NCI-H460 (cell line): ENCODE measurements at places on chromosomes 2 and 18.

DNA sequence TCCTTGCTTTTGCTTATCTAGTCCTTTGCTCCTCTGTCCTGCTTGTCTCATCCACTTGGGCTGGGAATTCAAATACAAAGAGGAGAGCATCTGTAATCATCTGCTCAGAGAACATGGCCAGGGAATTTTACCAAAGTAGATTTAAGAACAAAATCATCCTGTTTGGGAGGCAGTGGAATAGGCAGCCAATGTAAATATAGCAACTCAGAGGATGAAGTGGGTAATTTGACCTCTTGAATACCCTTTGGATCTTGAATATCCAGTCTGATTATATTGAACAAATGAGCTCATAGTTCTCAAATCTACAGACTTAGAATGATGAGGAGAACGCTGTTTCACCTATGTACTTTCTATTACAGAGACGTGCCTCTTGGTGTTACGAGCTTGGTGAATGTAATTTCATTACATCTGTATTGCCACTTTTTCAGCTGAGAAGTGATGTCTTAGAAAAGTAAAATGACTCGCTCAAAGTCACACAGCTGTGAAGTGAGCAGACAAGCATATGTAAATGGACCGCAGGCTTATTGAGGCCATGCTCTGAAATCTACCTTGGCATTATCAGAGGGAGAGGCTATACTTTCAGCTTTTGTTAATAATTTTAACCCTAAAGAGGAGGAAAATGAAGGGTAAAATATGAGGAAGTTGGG lies 266.3 kb downstream of the MTX2 start:
- no peak for DNase-seq

DNA sequence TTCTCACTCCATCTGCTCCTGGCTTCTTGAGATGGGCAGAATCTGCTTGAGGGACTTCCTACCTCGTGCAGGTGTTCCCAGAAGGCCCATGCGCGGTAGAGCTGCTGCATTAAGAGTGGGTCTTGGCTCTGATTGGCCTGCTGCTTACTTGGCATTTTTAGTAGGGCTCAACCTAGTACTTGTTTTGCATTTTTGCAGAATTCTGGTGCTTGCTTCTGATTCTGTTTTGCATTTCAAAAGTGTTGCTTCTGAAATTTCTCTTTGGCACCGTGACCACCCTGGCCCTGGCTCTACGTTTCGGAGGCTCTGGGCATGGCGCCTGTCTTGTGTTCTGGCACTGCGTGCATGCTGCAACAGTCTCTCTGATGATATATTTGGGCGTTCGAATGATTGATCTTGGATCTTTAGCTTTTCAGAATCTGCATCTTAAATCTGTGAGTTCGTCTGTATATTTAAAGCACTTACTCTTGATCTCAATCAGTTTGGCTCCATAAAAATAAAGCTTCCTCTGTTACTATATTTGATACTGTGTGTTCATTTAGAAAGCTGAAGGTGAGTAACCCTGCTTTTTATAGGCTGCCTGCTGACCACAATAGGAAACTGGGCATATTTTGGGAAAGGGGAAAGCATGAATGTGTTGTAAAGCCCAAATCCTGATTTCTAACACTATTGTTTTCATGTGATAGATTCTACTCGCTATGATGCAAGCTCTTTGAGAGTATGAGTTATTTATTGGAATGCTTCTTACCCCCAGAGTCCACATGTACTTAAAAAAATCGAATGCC lies 22.2 kb downstream of the EFR3B start:
- DNase-seq = no peak

GRCh38 chr2:84958135-84959059 lies 12.6 kb upstream of the KCMF1 start:
- DNase-seq = peak; percentile 67

DNA sequence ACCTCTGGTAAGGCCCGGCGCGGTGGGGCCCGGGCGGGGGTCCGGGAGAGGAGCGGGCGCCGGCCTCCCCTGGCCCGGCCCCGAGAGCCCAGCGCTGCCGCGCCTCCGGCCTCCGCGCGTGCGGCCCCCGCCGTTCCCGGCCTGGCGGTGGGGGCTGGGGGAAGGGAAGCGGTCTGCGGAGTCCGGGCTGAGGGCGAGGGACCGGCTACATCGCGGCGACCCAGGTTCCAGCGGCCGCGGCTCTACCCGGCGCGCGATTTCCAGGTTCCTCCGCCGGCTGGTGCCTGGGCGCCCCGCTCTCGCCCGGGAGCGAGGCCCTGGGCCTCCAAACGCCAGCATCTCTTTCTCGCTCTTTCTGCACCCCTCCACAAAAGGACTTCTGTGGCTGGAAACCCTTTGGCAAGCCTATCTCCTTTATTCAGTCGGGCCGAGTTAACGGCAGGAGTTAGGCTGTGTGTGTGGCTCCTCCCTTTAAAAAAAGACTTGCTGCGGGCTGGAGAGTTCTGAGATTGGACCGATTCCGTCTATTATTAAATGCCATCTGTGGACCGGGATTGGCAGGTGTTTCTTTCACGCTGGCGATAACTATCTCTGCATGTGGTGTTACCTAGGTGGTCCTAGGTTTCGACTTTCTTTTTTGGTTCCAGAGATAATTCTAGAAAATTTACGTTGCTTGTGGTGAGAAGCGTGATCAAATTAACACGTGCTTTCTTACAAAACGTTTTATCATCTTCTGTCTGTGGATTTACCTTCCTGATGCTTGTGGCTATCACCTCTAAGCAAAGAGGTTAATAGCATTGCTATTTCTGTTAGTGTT lies 592 bp downstream of the ME2 start:
- no peak for DNase-seq

DNA sequence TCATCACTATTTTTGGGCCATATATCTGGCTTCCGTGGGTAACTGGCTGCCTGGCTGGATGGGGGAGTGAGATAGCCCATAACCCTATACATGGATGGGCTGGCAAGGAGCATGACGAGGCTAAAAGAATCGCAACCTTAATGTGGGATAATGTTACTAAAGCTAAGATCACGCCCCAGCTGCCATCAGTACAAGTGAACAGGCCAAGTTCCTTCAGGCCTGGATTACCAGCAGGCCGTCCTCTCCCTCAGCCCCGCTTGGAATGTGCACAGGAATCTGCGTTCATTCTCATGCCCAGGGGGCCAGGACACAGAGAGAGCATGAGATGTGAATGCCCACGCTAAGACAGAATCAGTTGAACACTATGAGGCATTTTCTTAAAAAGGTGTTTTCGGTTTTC lies 34.7 kb downstream of the RMC1 start:
- DNase-seq = no peak

DNA sequence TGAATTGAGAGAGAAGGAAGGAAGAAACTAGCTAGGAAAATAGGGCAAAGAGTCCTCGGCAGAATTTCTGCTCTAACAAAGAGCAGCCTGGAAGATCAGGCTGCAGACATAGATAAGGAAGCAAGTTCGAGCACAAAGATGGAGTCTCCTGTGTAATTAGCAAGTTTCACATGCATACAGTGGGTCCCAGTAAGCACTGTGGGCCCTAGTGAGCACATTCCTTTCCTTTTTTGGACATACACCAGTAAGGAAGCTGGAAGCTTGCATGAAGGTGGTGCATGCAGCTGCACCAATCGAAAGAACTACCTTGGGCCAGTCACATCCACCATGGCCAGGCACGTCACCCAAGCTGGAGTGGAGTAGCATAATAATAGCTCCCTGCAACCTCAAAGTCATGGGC lies 109.7 kb downstream of the NOL4 start:
- DNase-seq = no peak

DNA sequence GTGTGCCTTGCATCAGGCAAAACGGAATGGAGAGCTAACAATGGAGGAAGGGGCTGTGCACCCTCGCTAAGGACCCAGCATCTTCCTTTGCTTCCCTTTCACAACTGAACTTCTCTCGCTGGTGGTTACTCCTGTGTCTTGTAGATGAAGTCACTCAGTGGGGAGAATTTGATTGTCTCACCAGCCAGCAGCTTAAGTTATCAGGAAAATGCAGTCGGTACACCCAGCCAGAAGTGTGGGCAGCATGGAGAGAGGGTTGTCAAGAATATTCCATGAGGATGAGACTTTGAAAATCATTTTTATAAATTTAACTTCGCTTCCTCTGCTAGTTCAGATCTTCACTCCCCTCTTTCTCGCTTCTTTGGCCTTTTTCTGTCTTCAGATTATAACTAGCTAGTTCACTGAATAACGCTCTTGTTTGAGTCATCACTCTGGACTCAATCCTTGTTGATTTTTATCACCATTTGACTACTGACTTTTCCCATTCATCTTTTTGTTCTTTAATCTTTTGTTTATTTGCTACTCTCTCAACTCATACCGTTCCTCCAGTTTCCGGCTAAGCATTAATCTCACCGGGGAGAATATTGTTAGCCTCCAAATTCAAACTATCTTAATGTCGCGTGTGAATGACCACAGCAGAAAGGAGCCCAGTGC lies 221.7 kb downstream of the CD226 start:
- DNase-seq = no peak

GRCh38 chr2:56811401-56811800 lies 627.6 kb downstream of the CCDC85A start:
- DNase-seq = no peak

GRCh38 chr2:16141641-16141921 lies 201.2 kb downstream of the MYCN start:
- no peak for DNase-seq

GRCh38 chr2:144886862-144887261 lies 366.9 kb upstream of the ZEB2 start:
- DNase-seq = no peak

DNA sequence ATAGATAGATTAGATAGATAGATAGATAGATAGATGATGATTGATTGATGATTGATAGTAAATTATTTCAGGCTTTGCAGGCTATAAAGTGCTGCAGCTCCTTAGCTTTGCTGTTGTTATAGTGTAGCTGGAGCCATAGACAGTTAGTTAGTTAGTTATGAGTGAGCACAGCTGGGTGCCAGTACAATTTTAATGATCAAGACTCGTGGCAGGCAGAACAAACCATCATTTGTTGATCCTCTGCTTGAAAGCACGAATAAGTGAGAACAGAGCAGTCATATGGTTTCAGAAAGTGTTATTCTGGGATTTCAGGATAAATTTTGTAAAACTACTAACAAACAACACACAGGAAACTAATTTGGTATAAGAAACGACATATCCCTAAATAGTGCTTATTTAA lies 53.9 kb downstream of the THOC1 start:
- DNase-seq = no peak

- no peak for DNase-seq
Measured at GRCh38 chr2:20494241-20494640, 47.4 kb downstream of the RHOB start.

DNA sequence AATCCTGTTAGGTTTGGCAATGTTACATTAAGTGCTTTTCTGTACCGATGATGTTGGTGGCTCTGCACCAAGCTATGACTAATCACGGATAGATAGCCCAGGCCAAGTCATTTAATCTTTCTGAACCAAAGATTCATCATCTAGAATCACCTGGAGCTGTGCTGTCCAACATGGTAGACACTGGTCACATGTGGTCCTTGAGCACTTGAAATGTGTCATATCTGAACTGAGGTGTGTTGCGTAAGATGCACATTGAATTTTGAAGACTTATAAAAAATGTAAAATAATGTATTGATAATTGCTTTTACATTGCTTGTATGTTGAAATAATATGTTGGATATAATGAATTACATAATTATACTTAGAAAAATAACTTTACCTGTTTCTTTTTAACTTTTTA lies 39.8 kb upstream of the NXPH2 start:
- DNase-seq = no peak

DNA sequence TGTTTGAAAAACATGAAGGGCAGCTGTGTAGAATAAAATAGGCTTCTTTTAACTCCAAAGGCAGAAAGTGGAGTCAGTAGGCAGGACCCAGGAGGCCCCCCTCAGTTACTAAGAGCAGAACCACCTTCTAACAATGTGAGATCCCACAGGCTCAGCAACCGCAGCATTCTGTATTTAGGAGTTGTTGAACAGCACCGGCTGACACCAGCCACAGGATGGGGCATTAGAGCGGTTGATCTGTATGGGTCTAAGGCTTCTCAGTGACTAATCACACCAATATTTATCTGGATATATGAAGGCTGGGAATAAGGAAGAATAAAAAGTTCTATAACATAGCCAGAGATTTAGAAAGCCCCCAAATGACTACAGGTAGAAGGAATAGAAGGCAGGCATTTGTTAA lies 51.7 kb downstream of the MYO5B start:
- DNase-seq = no peak

- no peak for DNase-seq
Measured at GRCh38 chr2:127173057-127173456, 47.0 kb downstream of the CYP27C1 start.

GRCh38 chr2:120436885-120437603 lies 91.1 kb downstream of the INHBB start:
- peak; percentile 15 for DNase-seq

- DNase-seq = no peak
Measured at GRCh38 chr2:239392072-239392357, 8.8 kb downstream of the HDAC4 start.

DNA sequence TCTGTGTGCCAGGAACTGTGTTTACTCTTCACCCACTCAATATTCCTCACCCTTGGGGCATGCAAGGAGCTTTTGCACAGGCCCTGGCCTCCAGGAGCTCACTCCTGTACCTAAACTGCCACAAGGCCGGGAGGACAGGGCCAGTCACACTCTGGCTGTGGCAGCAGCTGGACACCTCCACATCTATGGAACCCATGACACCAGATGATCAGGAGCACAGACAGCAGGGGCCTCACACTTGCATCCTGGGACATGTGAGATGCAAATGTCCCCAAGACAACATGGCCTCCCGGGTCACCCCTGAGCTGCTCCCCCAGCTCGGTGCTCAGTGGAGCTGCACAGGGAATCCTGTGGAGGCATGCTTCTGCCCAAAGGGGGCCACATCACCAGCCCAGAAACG lies 61.8 kb upstream of the SLC66A3 start:
- DNase-seq = no peak

DNA sequence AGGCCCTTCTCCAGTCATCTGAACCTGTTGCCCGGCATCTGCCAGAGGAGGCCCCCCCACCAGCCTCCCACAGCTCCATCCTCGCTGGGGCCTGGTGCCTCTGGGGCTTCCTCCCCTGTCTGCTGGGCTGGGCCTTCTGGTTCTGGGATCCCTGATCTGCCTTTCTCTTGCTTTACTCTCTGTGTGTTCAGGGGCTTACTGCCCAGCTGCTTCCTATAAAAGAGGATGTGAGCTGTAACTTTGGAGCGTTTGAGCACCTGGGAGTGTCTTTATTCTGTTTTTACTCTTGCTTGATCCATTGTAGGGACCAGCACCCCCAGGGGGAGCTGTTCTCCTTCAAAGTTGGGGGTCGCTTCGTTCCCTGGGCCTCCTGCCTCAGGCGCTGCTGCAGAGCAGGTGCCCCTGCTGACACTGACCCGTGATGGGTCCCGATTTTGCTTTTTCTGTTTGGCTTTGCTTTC lies 23.1 kb upstream of the FAHD2A start:
- DNase-seq = no peak

GRCh38 chr2:44079686-44080085 lies 83.9 kb upstream of the LRPPRC start:
- DNase-seq = no peak

- no peak for DNase-seq
Measured at GRCh38 chr2:226643030-226643945, 156.3 kb downstream of the IRS1 start.

GRCh38 chr2:140862181-140862580 lies 1268.6 kb downstream of the LRP1B start:
- DNase-seq = no peak
